ENCODE measurements at places on chromosomes 11 and 22.

GRCh38 chr11:92141725-92142124 is 82.9 kb upstream of the FAT3 start:
- DNase-seq = no peak

DNA sequence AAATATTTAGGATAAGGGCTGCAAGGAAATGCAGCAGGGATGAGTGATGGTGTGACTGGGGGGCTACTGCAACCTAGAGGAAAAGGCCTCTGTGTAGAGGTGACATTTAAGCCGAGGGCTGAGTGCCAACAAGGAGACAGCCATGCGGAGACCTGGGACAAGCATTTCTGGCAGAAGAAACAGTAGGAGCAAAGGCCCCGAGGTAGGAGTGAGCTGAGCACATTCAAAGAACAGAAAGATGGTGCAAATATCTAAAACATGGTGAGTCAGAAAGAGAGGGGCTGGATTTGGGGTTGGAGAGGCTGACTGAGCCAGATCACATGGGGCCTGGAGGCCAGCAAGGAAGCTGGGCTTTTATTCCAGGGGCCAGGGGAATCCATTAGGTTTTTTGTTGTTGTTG is 55.1 kb upstream of the INCENP start:
- DNase-seq = no peak

GRCh38 chr11:102946237-102946636 is 9.3 kb downstream of the MMP13 start:
- no peak for DNase-seq

- DNase-seq = no peak
Measured at GRCh38 chr11:94785509-94785908, 17.4 kb downstream of the AMOTL1 start.

- no peak for DNase-seq
Measured at GRCh38 chr11:84137505-84137904, 851.3 kb upstream of the CCDC90B start.

- no peak for DNase-seq
Measured at GRCh38 chr11:116697639-116698038, 75.1 kb downstream of the BUD13 start.

DNA sequence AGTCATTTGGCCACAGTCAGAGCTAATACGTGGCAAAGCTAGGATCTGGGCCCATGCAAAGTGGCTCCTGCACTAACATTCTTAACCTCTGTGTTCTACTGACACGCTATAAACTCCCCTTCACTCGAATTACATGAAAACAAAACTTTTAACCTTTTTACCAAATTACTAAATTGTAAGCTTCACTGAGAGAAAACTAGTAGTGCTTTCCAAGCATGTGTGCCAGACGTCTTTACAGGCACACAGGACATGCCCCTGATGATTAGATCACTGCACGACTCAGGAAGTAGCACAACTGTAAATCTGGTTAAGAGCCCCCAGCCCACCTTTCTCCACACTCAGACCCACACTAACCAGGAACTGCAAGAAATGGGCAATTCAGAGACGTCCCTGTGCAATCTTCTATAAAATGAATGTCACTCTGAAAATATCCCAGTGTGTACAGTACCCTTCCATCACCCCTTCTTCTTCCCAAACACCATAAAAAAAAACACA is 16.1 kb downstream of the PHF21A start:
- no peak for DNase-seq

GRCh38 chr11:11972730-11973341 is 35.6 kb downstream of the DKK3 start:
- DNase-seq = no peak
